Iris pigment epithelial cell (primary cell): ENCODE measurements at places on chromosomes 7 and 10.
A peak's percentile ranks its signal among the peaks of the same experiment; 100 is the strongest.

DNA sequence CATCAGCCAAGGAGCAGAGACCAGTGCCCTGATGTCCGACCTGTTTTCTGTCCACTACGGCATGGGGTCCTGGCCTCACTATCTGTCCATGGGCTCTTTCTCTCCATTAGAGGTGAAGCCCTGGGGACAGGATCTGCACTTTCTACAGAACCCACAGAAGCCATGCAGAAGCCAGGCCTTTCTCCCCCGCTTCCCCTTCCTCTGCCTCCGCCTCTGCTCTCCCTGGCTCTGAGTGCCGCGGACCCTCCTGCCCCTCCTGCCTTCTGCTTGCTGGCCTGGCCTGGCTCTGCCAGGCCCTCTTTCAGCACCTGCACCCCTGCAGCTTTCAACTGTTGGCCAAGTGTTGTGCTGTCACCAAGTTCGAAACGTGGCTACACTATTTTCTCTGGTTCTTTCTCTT lies 439.8 kb upstream of the ZMIZ1 start:
- no peak for DNase-seq

DNA sequence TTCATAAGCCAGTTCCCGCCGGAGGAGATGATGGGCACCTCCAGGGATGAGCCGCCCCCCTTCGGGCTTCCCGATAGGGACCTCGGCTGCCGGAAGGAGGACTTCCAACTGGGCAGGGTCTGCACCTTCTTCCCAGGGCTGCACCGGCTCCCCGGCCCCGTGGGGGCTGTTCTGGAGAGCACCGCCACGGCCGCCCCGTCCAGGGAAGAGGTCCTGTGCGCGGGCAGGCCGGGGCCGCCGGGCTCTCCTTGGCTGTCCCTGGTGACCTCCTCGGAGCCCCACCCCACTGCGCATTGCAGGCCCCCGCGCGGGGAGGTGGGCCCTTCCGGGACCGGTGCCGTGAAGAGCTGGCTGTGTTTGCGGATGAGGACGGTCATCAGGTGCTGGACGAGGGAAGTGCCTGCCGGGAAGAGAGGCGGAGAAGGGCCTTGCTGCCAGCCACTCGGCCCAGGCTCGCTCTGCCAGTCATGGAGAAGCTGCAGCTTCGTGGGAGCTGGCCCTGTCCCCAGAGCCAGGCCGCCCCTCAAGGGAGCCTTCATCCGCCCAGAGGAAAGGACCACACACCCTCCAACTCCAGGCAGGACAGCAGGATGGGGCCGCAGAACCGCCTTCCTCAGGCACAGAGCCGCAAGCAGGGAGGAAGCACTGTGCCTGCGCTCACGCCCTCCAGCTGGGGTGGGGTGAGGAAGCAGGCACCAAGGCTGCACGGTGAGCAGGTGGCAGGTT lies 144.4 kb downstream of the MAPK8 start:
- DNase-seq, result no peak

DNA sequence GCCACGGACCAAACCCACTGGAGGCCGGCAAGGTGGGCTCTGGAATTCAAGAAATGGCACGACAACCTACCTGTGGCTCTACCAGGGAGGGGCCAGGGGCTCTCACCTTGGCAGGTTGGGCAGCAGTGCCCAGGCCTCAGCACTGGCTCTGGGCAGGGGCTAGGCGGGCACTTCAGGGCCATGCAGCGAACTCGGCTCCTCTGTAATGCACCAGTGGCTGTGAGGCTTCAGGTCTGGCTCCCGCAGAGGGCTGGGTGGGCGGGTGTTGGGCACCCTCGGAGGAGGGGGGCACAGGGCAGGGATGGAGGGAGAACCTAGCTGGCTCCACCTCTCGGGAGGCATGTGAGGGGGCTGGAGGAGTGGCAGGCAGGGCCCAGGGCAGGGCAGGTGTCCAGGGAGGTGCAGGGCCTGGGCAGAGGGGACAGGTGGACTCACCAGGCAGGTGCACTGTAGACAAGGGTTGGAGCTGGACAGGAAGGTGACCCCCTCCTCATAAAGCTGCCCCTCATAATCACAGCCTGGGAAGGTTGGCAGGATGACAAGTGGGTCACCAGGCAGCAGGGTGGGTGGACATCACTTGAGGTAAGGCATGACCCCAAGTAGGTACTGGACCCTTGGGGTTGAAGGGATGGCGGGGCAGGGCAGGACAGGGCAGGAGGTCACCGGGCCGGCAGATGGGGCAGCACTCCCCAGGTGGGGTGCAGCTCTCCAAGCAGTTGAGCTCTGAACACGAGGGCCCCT lies 6.7 kb downstream of the KCP start:
- DNase-seq, result no peak

DNA sequence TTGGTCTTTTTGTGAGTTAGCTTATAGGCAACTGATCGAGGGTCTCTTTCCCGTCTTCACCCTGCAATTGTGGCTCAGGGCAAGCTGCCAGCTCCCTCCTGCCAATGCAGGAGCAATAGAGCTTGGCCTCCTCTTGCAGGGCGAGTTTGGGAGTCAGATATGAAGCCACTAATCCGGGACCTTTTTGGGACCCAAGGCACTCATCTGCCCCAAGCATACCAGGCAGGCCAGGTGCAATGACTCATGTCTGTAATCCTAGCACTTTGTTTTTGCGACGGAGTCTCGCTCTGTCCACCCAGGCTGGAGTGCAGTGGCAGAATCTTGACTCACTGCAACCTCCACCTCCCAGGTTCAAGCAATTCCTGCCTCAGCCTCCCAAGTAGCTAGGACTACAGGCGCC lies 21.1 kb downstream of the LIMK1 start:
- peak; percentile 55 for DNase-seq

- peak; percentile 79 for DNase-seq
These were observed 122.3 kb downstream of the TRIL start for GRCh38 chr7:28835800-28836199.
